Inflammatory macrophage (primary cell): ENCODE measurements at places on chromosomes 16 and 17.

DNA sequence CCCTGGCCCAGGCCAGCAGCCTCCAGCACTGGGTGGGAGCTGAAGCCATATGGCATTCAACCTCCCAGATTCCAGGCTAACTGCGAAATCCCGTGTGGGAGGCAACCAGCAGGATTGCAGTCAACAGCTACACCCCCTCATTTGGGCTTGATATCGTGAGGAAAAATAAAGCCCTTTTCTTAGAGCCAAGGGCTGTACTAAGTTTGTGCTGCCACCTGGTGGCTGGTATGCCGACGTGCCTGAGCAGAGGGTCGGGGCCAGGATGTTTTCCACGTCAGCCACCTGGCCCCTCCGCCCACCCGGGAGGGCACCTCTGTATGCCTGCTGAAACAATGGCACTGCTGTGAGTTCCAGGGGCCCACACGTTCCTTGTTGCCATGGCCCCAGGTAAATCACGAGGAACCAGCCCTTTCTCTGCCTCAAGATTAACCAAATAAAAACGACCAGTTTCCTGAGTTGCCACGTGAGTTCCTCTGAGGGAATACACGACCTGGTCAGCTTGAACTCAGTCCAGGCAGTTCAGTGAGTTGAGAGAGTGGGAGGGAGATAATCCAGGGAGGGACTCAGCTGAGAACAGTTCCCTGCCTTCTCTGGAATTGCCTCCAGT is 9.0 kb downstream of the TMEM98 start:
- peak; percentile 39 for DNase-seq

DNA sequence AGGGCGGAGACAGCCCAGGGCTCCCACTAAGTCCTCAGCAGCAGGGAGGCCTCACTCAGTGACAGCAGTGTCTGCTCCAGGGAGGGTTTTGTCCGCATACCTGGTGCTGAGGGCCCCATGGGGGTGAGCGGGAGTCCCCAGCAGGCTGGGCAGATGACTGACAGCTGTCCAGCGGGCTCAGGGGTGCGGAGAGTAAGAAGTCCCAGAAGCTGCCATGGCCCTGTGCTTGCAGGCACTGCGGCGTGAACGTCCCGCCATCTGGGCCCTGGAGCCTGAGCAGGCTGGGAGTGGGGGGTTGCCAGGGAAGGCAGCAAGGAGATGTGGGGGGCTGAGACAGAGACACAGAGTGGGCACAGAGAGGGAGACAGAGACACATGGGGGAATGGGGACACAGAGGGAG is 20.1 kb downstream of the CACNA1G start:
- DNase-seq, result no peak

- DNase-seq, result no peak
Measured at GRCh38 chr17:30117675-30118081, 1.1 kb downstream of the NSRP1 start.

- DNase-seq, result no peak
Measured at GRCh38 chr17:521183-521525, 168.5 kb upstream of the RPH3AL start.

DNA sequence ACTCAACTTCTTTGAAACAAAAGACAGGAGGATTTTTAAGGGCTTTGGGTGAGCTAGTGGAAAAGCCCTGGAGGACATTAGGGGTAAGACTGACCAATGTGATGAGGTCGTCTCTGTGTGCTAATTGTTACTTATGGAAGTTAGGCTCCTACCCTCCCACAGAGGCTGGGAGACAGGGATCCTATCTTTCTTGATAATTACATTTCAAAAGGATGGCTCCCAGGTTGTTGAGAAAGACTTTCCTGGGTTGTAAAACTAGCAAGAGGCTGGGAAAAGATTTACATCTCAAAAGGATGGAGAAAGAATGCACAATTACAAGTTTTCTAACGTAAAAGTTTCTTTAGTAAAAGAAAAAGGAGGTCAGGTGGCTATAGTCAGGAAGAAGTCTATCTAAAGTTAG is 605.8 kb upstream of the GOT2 start:
- DNase-seq, result no peak

- DNase-seq, result no peak
Measured at GRCh38 chr17:7224661-7225111, 4.9 kb downstream of the ACADVL start.

GRCh38 chr16:89949121-89949742 is 677 bp downstream of the DEF8 start:
- DNase-seq, result no peak

DNA sequence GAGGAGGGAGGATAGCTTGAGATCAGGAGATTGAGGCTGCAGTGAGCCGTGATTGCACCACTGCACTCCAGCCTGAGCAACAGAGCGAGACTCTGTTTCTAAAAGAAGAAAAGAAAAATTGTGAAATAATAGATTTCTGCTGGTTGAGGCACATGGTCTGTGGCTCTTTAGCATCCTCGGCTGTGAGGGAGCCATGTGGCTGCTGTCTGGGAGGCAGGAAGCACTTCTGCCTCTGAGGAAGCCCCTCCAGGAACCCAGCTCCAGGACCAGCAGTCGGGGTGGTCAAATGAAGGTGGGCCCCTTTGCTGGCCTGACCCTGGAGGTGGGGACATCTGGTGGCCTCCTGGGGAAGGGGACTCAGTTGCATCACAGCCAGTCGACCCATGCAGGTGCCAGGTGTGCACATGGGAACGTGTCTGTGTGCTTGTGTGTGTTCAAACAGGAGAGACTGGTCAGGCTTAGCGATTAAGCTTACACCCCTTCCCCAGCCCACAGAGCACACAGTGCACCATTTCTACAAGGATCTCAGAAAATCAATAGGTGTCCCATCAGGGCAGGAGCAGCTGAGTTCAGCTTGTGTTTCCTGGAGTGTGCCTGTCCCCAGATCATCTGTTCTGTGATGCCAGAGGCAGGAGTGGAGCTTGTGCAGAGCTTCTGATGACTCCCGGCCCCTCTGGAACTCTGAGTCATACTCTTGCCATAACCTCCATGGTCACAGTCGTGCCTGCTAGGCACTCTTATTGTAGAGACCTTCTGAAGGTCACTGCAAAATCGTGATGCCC is 24.3 kb upstream of the MGAT5B start:
- DNase-seq, result no peak

DNA sequence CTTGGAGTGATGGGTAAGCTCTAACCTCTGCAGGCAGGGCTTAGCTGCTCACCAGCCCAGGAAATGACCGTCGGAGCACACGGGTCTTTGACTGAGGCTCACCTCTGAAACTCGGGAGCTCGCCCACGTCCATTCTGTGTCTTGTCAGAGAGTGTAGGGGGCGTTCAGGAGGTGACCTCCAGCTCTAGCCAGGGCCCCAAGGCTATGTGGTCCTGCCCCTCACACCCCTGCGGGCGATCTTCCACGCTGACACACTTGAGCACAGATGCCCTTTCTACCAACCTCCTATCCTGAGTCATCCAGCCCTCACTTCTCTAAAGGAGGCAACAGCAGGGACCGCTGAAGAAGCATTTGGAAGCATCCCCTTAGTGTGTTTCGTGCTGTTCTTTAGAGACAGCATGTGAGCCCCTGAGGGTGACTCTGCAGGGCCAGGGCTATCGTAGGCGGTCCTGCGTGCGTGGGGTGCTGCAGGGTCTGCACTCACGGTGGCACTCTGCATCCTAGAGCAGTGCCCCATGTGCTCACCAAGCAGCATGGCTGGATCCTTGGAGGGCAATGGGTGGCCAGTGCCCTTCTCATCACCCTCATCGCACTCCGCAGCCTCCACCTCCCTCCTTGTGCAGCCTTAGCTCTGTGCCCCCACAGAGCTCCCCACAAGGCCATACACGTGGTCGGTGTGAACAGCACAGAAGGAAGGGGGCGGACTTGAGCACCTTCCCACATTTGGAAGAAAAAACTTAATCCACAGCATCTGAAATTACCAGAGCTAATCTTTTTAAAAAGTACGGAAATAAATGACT is 33.8 kb downstream of the SLC47A1 start:
- no peak for DNase-seq

GRCh38 chr16:52561910-52562741 is 15.2 kb upstream of the TOX3 start:
- DNase-seq, result no peak

GRCh38 chr16:67445913-67446907 is 15.3 kb downstream of the HSD11B2 start:
- no peak for DNase-seq
